SK-N-SH (cell line): ENCODE measurements at places on chromosomes 6 and 20. TPM values are rescaled to one million over a fixed set of nuclear protein-coding genes. Genes with fewer than 3 reads are reported as not detected.

GDAP1L1 gene
- 0.30 and 0.55 TPM in 2 replicates for polyA plus RNA-seq

EEF1A1 gene
- polyA plus RNA-seq = 10,787 and 14,148 TPM in 2 replicates

- DNase-seq = no peak
- H3K27ac ChIP-seq = no peak overlapping the region
- H3K27me3 ChIP-seq = no peaks in the 10 kb centered on the region
- H3K4me3 ChIP-seq = no peak overlapping the region
These were observed 135.1 kb downstream of the ZFP64 start for GRCh38 chr20:52056203-52057062.

DNA sequence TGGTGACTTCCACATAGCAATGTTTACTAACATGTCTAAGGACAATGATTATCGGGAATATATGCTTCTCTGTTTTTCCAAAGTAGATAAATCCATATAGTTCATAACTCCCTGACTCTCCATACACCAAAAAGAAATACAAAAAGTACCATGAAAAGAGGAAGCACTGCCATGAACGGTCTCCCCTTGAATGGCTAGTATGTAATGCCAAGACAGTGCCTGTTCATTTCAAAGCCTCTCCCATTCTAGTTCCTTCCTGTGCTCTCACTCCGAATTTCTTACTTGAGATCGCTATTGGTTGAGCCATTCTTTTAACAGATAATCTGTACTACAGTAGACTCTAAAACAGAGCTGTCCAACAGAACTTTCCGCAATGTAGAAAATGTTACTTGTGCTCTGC lies 54.8 kb upstream of the EDN1 start:
- H3K27me3 ChIP-seq = no peaks in the 10 kb centered on the region
- no peak overlapping the region for H3K27ac ChIP-seq
- H3K4me3 ChIP-seq = no peak overlapping the region
- DNase-seq = no peak

DNA sequence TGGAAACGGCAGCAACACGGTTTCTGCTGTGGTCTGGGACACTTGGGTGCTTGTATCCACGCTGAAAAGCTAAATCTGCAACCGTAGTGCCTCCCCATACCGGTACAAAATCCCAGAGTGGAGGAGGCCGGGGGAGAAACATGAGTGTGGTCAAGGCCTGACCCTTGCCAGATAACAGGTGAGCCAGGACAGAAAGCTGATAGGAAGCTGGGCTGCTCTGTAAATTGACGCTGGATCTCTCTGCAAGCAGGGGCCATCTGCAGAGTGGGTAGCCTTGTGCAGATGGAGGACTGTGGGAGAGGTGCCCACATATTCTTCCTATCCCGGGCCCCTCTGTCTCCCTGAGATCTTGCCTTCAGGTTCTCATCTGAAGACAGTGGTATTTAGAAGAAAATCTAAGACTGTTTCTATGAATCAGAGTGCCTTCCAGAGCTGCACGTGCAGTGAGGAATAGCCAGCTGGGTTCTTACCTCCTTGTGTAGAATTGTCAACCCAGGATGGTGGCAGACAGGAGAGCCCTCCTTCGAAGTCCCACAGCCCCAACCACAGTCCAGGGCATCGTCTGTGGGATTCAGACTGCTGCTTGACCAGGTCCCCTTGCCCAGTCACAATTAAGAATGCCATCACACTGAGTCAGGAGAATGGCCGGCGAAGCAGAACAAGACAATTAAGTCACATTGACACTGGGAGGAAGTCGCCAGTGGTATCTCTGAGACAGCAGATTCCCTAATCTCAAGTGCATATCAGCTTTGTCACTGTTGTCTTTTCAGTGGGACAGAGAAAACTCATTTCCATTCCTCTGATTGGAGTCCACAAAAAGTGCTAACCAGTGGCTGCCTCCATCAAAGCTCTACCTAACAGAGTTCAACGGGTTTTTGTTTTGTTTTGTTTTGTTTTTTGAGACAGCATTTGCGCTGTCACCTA lies 100.0 kb upstream of the RIPOR2 start:
- no peaks in the 10 kb centered on the region; the same call in 1 of the 2 replicates for H3K4me1 ChIP-seq
- H3K36me3 ChIP-seq = no peaks in the 10 kb centered on the region
- no peak overlapping the region for H3K4me3 ChIP-seq
- DNase-seq = no peak
- H3K27me3 ChIP-seq = no peaks in the 10 kb centered on the region

RFX6 gene
- polyA plus RNA-seq = not detected in 2 replicates

DNA sequence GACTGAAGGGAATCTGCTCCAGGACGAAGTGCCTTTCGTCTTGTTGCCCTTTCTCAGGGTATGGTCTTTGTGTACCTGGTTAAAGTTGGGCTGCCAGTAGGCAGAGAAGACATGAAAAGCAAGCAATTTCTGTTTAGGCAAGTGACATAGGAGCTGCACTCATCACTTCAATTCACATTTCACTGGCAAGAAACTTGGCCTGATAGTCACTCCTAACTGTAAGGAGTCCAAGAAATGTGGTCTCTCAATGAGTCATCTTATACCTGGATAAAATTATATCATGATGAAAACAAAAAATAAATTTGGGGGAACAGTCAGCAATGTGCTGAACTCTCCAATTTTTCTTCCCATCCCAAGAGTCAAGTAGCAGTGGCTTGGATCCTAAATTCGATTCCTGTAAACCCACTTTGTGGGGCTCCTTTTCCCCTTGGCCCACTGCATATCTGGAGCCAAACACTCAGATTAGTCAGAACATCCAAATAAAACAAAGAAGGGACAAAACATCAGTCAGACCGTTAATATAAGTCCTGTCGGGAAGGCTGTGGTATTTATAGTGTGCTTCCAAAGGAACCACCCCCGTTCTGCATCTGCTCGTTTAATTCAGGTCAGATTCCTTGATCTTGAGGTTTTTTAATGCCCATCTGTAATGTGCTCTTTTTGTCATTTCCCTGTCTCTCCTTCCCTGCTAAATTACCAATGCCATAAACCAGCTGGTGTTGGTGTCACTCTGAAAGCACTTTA lies 5.0 kb upstream of the GABRR1 start:
- H3K4me1 ChIP-seq = no peaks in the 10 kb centered on the region; the same call in 1 of the 2 replicates
- no peaks in the 10 kb centered on the region for H3K36me3 ChIP-seq
- no peak overlapping the region for H3K4me3 ChIP-seq

- H3K27ac ChIP-seq = no peak overlapping the region
- H3K36me3 ChIP-seq = no peaks in the 10 kb centered on the region
- H3K4me3 ChIP-seq = no peak overlapping the region
These were observed 686.0 kb upstream of the MMS22L start for GRCh38 chr6:97969065-97969464.

DNA sequence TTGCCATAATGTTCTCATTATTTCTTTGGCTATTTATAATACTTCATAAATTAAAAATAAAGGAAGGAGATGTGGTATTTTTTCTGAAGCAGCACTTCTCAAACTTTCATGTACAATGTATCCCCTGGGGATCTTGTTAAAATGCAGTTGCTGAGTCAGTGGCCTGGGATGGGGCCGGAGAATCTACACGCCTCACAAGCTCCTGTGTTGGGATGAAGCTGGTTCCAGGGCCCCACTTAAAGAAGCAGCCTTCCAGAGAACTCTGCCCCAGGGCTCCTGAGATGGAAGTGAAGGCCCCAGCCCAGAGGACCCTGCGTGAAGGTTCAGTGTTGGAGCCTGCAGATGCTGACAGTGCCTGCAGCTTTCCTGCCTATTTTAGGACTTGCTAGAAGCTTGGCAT lies 40.1 kb upstream of the SLC23A2 start:
- no peak for DNase-seq
- H3K27ac ChIP-seq = no peak overlapping the region
- no peaks in the 10 kb centered on the region for H3K4me1 ChIP-seq
- H3K27me3 ChIP-seq = no peaks in the 10 kb centered on the region
- no peaks in the 10 kb centered on the region for H3K36me3 ChIP-seq
- H3K4me3 ChIP-seq = no peak overlapping the region

GRCh38 chr6:42378536-42378935 lies 73.2 kb downstream of the TRERF1 start:
- H3K4me3 ChIP-seq = no peak overlapping the region
- H3K36me3 ChIP-seq = no peaks in the 10 kb centered on the region
- no peak overlapping the region for H3K27ac ChIP-seq

IRF4 gene
- polyA plus RNA-seq = not detected in 2 replicates

SLC25A27 gene
- 0.66 and 1.7 TPM in 2 replicates for polyA plus RNA-seq

E2F1 gene
- 12.4 and 15.0 TPM in 2 replicates for polyA plus RNA-seq

- H3K36me3 ChIP-seq = no peaks in the 10 kb centered on the region
- no peak overlapping the region for H3K27ac ChIP-seq
- H3K4me3 ChIP-seq = no peak overlapping the region
- H3K27me3 ChIP-seq = no peaks in the 10 kb centered on the region
- H3K4me1 ChIP-seq = no peaks in the 10 kb centered on the region
These were observed 220.3 kb downstream of the NFATC2 start for GRCh38 chr20:51322164-51322707.

GRCh38 chr20:1907586-1907985 lies 12.4 kb downstream of the SIRPA start:
- H3K27ac ChIP-seq = no peak overlapping the region
- no peak overlapping the region for H3K4me3 ChIP-seq
- H3K4me1 ChIP-seq = no peaks in the 10 kb centered on the region
- H3K36me3 ChIP-seq = peaks cover 2% of the 10 kb centered on the region
- H3K27me3 ChIP-seq = no peaks in the 10 kb centered on the region

GRCh38 chr6:34897130-34897529 lies 8.1 kb downstream of the ANKS1A start:
- H3K36me3 ChIP-seq = no peaks in the 10 kb centered on the region
- H3K27me3 ChIP-seq = no peaks in the 10 kb centered on the region
- no peaks in the 10 kb centered on the region for H3K4me1 ChIP-seq
- H3K27ac ChIP-seq = no peak overlapping the region

DNA sequence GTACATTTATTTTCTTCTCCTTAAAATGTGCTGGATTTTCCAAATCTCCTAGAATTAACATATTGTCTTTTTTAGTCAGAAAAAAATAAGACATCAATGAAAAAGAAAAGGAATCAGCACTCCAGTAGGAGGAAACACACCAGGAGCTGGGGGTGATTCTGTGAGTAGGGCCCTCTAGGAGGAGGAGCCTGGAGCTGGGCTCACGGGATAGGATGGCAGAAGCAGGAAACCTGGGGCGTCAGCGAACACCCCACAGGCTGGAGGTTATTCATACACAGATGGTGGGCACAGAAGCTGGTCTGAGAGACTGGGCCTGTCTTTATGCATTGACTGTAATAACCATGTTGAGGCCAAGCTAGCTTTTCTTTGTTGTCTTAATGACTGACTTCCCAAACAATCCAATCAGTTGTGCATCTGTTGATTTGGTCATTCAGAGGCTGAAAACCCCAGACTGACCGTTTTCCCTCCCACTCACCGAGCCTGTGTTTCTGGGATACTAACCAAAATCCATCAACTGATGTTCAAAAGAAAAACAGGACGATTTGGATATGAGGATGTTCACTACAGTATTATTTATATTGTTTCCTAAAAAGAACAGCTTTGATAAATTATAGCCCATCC lies 53.1 kb downstream of the CPNE5 start:
- no peaks in the 10 kb centered on the region for H3K4me1 ChIP-seq
- no peaks in the 10 kb centered on the region for H3K36me3 ChIP-seq
- H3K4me3 ChIP-seq = no peak overlapping the region
- no peaks in the 10 kb centered on the region for H3K27me3 ChIP-seq
- H3K27ac ChIP-seq = no peak overlapping the region
- no peak for DNase-seq

DNA sequence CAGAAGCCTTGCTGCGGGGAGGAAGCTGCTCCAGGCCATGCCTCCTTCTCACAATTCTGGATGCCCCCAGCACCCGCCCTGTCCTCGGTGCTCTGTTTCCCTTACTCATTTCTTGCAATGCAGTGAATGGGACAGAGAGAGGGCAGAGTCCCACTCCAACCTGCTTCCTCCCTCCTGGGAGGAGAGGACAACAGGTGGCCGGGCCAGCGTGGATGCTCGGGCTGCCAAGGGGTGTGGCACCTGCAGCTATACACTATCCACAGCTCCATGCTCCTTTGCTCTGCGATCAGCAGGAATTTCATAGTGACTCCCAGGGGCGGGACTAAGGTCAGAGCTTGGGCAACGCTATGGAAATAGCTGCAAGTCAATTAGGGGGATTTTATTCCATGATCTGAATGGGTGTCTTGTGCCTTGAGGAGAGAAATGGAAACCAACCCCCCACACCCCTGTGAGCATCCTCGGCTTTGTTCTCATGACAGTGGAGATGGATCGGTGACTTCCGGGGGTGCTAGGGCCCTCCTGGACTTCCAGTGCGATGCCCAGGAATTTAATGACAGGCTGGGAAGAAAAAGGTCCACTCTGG lies 192.5 kb downstream of the MYLK4 start:
- DNase-seq = no peak
- no peaks in the 10 kb centered on the region for H3K36me3 ChIP-seq
- H3K27me3 ChIP-seq = no peaks in the 10 kb centered on the region; the same call in 1 of the 2 replicates
- no peak overlapping the region for H3K4me3 ChIP-seq
- no peak overlapping the region for H3K27ac ChIP-seq

GRCh38 chr20:41631826-41632225 lies 13.6 kb upstream of the CHD6 start:
- H3K36me3 ChIP-seq = no peaks in the 10 kb centered on the region
- H3K27me3 ChIP-seq = no peaks in the 10 kb centered on the region
- no peak for DNase-seq

DNA sequence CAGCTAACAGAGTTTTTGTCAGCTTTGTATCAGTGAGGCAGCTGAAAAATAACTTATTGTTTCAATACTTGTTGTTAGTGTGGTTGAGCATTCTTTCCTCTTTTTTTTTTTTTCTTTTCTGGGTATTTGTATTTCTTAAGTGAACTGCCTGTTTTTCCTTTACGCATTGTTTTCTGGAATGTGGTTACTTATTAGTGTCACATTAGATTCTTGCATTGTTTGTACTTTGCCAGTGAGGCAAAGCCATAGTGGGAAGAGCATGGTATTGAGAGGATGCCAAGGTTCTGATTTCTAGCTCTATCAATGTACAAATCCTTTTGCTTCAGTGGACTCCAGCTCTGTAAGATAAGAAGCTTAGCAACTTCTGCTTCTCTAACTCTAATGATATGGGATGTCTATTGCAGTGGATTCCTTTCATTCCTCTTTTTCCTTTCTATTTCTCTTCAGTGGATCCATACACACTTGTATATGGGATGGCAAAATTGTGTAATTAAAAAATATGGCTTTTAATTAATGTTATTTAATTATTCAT lies 3.9 kb downstream of the CDKAL1 start:
- no peak for DNase-seq
- no peaks in the 10 kb centered on the region for H3K27me3 ChIP-seq
- H3K4me1 ChIP-seq = peaks cover 5% of the 10 kb centered on the region
- no peak overlapping the region for H3K4me3 ChIP-seq
- peaks cover 9% of the 10 kb centered on the region; the same call in 1 of the 2 replicates for H3K36me3 ChIP-seq

XKR7 gene
- polyA plus RNA-seq = 0.02 and 0.10 TPM in 2 replicates

DNA sequence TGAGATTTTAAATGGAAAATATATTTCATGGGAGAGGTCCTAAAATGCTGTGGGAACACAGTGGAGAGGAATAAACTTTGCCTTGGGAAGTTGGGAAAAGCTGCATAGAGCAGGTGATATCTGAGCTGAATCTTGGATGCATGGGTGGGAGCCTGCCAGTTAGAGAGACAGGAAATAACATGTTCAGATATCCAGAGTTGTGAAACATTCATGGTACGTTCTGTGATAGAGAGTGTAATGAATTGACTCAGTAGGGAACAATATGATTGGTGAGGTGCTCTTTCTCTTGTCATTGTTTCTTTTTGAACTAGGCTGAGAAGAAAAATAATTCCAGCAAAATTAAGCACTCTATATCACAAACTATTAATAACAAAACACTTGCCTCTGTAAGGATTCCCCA lies 72.8 kb downstream of the RPS12 start:
- DNase-seq = no peak
- H3K27me3 ChIP-seq = no peaks in the 10 kb centered on the region

GRCh38 chr6:136643850-136644596 lies 93.8 kb upstream of the MAP7 start:
- peaks cover 9% of the 10 kb centered on the region; the same call in 1 of the 2 replicates for H3K4me1 ChIP-seq
- no peaks in the 10 kb centered on the region for H3K27me3 ChIP-seq
- no peak overlapping the region for H3K4me3 ChIP-seq
- peak; percentile 73 for DNase-seq
- H3K36me3 ChIP-seq = no peaks in the 10 kb centered on the region
